Fibroblast of skin of right quadriceps (primary cell): ENCODE measurements at places on chromosomes 3 and 15.
A peak's percentile ranks its signal among the peaks of the same experiment; 100 is the strongest.

GRCh38 chr3:71681224-71681668 is 44.0 kb downstream of the EIF4E3 start:
- DNase-seq: peak; percentile 77

DNA sequence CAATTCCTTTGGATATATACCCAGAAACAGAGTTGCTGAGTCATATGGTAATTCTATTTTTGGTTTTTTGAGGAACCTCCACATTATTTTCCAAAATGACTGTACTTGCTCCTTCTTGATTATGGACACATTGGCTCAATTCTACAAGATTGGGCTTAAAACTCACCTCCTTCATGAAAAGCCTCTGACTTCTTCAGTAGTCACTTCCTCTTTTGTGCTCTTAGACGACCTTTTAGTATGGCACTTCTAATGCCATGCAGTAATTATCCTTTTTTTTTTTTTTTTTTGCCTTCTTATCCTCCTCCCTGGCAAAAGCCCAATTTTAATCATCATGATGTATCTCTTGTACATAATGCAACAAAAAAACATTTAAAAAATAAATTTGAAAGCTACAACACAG is 33.0 kb upstream of the ABHD17C start:
- DNase-seq: no peak

- DNase-seq: no peak
Observed at GRCh38 chr15:57109005-57109404, 190.6 kb downstream of the TCF12 start.

GRCh38 chr3:154061001-154061370 is 60.2 kb upstream of the ARHGEF26 start:
- no peak for DNase-seq

- no peak for DNase-seq
Observed at GRCh38 chr3:50612234-50612882, 784 bp upstream of the CISH start.

DNA sequence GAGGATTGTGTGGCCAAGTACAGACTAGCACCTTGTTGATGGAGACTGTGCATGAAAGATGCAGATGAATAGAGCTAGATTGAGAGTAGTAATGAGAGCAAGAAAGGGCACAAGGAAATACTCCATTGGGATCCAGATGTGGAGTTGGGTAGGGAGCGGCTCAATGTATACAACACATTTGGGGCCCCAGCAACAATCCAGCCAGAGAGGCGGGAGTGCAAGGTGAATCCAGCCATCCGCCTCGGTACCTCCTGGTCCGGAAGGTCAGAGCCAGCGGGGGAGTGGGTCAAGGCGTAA is 9.0 kb downstream of the ISL2 start:
- DNase-seq: no peak

DNA sequence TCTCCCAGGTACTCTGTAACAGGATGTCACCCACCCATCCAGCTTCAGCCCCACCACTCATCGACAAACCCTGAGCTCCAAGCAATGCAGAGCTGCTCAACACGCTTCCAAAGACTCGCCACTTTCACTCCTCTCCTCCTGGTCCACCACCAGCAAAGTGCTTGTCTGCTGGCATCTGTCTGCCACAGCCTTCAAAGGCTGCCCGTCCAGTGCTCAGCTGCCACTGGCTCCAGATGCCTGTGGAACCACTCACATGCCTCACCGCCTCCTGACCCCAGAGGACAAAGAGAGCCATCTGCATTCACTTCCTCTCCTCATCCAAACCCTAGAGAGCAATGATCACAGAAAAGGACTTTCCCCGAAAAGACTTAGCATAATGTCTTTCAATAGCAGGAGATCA is 109.5 kb upstream of the OCA2 start:
- DNase-seq: no peak

GRCh38 chr15:95874637-95875036 is 455.9 kb upstream of the NR2F2 start:
- no peak for DNase-seq

- no peak for DNase-seq
Observed at GRCh38 chr3:130916507-130917167, 22.8 kb downstream of the ATP2C1 start.

DNA sequence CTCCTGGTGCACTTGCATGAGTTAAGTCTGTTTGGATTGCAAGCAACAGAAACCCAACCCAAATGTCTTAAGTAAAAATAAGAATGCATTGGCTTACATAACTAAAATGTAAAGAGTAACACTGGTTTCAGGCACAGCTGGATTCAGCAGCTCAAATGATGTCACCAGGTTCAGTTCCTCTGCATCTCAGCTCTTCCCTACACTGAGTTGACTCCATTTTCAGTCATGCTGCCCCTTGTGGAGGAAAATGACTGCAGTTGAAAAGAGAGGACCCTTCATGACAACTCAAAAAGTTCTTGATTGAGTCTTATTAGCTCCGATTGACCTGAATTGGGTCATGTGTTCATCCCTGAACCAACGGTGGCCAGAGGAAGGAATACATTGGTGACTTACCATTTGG is 138.5 kb upstream of the ABI3BP start:
- DNase-seq: no peak

DNA sequence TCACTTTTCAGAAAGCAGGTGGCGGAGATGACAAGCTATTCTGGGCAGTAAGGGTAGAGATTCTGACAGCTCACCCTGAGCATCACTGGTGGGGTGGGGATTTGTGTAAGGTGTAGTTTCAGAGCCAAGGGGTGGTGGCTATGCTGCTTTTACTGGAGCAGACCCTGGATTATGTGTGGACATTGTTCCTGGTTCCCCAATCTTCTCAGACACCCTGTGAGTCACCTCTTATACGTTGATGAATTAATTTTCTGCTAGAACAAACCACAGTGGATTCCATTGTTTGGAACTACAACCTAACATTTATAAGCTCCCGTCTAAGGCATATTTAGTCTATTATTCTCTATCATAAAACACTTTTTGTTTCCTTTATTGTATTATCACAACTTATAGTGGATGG is 169.5 kb upstream of the COL8A1 start:
- no peak for DNase-seq

- DNase-seq: no peak
Observed at GRCh38 chr15:70204652-70205051, 106.9 kb upstream of the TLE3 start.

DNA sequence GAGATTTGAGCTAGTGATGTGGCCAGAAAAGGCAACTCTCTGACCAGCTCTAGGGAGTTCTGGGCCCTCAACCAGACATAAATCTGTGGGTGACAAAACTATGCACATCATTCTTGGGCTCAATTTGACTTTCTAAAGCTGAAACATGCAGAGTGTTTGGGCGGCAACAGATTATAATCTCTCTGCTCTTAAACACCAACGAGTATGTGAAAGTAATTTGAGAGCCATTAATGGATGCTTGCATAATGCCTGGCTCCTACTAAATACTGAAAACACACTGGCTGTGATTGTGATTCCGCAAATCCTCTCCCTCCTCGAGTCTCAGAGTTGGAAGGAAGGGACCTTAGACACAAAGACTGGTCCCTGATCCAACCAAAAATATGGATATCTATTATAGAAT is 186.7 kb downstream of the UACA start:
- peak; percentile 59 for DNase-seq

GRCh38 chr3:128242818-128243601 is 89.7 kb downstream of the EEFSEC start:
- no peak for DNase-seq

DNA sequence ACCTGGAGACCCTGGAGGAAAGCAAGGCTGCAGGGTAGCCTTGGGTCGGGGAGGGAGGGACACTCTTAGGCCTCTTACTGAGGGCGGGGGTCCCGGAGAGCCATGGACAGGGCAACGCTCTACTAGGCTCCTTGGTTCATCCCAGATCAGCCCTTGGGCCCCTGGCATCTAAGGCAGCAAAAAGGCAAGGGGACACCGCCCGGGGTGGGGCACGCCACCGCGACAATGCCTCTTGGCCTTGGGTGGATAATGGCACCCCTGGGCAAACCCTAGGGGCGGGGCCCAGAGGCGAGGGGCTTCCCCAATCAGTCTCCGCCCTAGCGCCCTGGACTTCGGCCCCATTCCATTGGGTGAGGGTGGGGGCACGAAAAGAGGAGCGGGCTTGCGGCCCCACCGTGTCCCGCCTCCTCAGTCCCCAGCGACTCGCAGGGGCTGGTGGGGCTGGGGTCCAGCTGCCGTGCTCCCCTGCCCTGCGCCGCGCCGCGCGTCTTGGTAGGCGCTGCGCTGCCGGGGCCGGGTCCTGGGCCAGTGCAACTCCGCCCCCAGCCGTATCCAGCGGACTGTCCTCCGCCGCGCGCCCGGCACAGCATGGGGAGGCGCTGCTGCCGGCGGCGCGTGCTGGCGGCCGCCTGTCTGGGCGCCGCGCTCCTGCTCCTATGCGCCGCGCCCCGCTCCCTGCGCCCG is at the start of gene CHST13:
TSS of gene CHST13 (plus strand) at position 411 of the 684 bp plus-strand sequence. CDS start at position 589, 178 bp downstream.
- DNase-seq: peak; percentile 22

GRCh38 chr15:75666823-75667501 is 19.2 kb downstream of the SNX33 start:
- DNase-seq: peak; percentile 99

GRCh38 chr15:44093836-44094235 is 101.2 kb downstream of the FRMD5 start:
- DNase-seq: peak; percentile 20

DNA sequence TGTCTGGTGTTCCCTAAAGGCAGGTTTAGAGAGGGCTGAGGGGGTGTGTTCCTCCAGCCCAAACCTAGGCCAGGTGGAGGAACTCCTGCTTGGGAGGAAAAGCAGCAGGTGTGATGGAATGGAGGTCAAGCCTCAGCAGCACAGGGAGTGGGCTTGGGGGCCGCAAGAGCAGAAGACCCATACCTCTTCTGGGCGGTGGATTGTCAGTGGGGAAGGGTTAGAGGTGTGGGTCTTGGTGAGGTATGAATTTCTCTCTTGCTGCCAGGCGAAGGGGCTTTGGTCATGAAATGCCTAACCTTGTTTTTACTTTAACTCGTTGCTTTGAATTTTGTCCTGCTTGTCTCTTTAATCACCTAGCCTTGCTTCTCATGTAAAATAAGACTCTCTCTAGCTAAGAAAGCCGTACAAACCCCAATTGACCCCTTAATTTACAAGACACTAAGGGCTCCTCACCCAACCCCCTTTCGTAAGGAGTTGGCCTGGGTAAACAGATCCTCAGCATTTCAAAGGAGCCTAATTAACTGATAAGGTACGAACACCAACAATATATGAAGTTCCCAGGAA is 38.9 kb downstream of the DHX30 start:
- DNase-seq: no peak

GRCh38 chr3:86937306-86937791 is 53.6 kb downstream of the VGLL3 start:
- DNase-seq: peak; percentile 99

DNA sequence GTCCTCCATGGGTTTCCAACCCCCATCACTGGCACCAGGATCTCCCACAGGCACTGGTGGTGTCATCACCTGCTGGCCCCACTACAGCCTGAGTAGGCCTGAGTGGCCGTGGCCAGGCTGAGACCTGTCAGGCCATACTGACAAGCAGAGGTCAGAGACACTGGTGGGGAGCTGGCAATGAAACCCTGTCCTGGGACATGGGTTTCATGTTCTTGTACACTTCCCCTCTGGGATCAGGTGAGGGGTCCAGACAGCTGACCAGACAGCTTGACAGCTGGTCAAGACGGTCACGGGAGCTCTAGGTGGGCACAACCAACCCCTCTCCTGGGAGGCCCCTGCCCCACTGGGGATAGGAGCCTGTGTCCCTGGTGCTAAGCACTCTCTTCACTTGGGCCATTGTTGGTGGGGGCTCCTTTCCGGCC is 13.1 kb downstream of the ZBTB47 start:
- no peak for DNase-seq

- no peak for DNase-seq
Observed at GRCh38 chr15:46681901-46682300, 1035.4 kb upstream of the SEMA6D start.

GRCh38 chr3:50455161-50456018 is 48.0 kb downstream of the CACNA2D2 start:
- DNase-seq: no peak

GRCh38 chr3:9064850-9065249 is 101.6 kb upstream of the RAD18 start:
- DNase-seq: no peak

DNA sequence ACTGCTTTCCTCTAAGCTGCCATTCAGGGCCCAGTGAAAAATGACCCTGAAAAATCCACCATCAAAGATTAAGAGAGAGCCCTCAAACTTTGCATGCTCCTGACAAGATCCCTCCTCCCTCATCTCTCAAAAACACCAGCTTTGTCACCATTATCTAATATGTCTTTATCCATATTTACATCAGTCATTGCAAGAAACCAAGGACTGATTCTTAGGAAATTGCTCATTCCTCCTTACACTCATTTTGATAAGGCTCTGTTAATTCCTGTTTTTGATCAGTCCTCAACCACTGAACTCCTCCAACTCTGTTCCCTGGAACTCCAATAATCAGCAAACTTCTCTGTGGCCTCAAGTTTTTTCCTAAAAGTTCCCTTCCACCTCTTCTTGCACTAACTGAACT is 51.8 kb downstream of the CD200 start:
- DNase-seq: no peak

GRCh38 chr3:10530241-10530640 is 24.9 kb upstream of the ATP2B2 start:
- DNase-seq: no peak

- peak; percentile 67 for DNase-seq
Observed at GRCh38 chr3:157752956-157753786, 250.0 kb upstream of the VEPH1 start.

DNA sequence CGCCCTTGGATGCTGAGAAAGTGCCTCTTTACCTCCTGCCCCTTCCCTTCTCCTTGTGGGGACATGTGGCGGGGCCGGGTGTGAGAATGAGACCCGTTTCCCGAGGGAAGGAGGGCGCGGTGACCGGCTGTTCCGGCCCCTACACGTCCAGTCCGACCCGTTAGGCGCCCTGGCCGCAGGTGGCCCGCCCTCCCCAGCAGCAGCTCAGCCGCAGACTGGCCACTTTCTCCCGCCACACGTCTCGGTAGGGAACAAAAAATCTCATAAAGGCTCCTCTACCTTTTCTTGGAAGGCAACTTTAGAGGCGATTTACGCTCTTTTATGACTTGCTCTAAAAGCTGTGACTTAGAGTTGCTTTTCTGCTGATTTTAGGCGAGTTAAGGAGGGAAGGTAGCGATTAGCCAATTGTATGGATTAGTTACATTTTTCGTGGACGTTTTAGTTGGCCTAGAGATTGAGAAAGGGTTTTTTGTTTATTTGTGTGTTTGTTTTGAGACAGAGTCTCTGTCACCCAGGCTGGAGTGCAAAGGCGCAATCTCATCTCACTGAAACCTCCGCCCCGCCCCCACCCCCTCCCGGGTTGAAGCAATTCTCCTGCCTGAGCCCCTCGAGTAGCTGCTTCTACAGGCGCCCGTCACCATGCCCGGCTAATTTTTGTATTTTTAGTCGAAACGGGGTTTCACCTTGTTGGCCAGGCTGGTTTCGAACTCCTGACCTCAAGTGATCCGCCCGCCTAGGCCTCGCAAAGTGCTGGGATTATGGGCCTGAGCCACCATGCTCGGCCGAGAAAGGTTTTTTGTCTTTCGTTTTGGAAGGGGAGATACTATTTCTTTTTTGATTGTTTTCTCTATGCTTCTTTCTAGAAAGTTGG is 8.3 kb upstream of the PGPEP1L start:
- no peak for DNase-seq

GRCh38 chr3:50570508-50571279 is 1.4 kb downstream of the HEMK1 start:
- no peak for DNase-seq

- DNase-seq: no peak
Observed at GRCh38 chr3:141255846-141256261, 24.2 kb downstream of the PXYLP1 start.
